ENCODE measurements at places on chromosomes 5 and 9.

GRCh38 chr5:119397518-119398380 is 41.9 kb downstream of the TNFAIP8 start:
- DNase-seq, result peak; percentile 72

- no peak for DNase-seq
Observed at GRCh38 chr5:65837139-65837538, 89.2 kb upstream of the ERBIN start.

DNA sequence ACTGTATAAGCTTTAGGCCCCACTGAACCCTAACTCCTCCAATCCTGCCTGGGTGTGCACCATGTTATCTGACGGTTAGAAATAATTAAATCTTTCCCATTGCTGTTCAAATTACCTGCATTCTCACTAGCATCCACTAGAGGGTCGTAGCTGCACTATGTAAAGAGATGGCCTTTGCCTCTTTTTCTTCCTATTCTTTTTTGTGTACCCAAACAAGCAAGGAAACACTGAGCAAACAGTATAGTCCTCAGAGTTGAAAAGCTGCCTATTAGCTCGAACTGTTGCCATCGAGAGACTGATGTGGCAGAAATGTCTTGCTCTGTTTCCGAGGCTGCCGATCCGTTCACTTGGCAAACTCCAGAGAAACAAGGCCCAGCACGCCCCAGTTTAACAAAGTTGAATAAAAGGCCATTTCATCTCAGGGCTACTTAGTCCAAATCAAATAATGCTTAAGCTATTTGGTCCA is 163.8 kb upstream of the TRPM3 start:
- DNase-seq, result no peak

DNA sequence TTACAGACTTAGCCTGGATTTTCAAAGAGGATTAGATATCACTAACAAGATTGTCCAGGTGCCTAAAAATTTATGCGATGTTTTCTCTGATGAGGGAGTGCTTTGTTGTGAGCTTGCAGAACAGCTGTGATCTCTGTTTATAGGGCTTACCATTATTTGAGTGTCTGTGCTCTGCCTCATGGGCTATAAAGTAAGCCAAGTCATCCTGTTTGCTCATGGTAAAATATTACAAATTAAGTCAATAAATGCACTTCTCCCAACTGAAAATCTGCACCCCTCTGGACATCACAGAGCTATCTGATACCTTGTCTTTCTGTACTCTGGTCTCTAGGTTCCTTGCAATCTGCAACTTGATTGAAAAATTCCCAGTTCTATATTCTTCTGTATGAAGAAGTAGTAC is 293.4 kb upstream of the ACTBL2 start:
- no peak for DNase-seq

GRCh38 chr9:79623799-79624721 is 52.3 kb downstream of the TLE4 start:
- DNase-seq, result peak; percentile 46

- DNase-seq, result no peak
Observed at GRCh38 chr5:171872666-171873065, 87.0 kb downstream of the SMIM23 start.

GRCh38 chr9:127853312-127854183 is 910 bp downstream of the ENG start:
- no peak for DNase-seq

GRCh38 chr5:76684756-76685519 is 31.0 kb upstream of the F2R start:
- DNase-seq, result no peak

- no peak for DNase-seq
Observed at GRCh38 chr9:113269355-113269754, 6.0 kb downstream of the CDC26 start.

DNA sequence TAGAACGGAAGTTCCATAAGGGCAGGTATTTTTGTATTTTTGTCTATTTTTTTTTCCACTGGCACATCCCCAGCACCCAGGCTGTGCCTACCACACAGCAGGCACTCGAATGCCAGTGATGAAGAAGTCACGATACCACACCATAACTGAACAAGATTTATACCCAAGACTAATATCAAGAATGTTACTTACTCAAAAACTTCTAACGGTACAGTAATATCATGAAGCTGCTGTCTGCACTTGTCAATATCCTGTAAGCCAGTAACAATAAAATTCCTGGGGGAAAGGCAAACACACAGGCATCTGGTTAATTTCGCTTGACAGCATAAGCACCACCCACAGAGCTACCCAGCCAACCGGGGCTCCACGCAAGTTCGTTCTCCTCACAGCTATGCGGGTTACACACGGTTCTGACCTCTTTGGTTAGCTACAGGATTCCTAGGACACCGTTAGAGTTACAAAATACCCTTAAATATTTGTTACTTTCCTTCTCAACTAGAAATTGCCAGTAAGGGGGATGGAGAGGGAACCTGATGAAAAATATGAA is 1.3 kb downstream of the MED10 start:
- DNase-seq, result no peak

- no peak for DNase-seq
Observed at GRCh38 chr9:31325778-31326177, 1058.7 kb upstream of the ACO1 start.
